ENCODE measurements at places on chromosomes 12 and 14.

DNA sequence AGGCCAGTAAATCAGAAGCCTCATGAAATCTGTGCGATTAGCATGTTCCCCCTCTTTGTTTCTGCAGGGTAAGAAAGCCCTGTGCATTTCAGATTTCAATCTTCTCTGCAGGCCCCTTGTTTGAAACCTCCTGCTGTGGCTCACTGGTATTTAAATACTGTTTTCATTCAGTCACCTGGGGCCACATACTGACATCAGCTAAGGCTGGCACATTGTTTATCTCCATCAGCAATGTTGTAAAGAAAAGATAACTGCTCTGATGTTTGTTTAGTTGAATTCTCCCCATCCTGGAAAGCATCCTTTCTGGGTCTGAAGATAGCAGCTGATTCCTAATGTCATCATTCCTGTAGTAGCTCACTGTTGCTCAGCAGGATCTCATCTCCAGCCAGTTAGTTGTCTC lies 554.9 kb downstream of the NRXN3 start:
- DNase-seq, result no peak

- DNase-seq, result no peak
Observed at GRCh38 chr12:121190523-121191031, 19.4 kb upstream of the P2RX4 start.

DNA sequence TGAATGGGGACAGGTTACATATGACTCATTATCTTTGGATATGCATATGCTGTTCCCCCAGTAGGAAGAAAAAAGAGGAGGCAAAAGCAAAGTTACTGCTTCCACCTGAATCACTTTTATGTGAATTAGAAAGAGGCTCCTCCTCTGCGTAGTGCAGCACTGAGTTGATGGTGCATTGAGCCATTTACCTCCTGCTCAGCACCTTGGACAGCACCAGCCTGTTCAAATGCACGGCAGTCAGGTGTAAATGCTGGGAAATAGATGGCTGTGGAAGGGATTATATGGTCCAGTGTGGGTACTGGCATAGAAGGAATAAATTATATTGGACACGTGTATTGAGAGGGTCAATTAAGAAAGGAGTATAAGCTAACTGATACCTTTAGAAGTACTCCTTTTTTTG lies 541.9 kb upstream of the SEL1L start:
- DNase-seq, result no peak

DNA sequence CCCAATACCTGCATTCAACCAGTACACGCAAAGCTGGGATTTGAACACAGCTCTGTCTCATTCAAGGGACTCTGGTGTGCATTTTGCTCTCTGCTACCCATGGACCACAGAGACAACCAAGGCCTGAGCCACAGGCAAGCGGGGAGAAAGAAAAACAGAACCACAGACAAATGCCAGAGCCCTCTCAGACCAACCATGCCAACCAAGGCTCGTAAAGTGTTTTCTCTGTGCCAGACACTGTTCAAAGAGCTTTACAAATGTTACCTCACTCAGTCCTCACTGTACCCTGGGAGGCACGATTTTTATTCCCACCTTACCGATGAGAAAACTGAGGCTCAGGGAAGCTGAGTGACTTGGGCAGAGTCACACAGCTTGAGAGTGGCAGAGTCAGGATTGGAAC lies 32.4 kb upstream of the EML1 start:
- no peak for DNase-seq

DNA sequence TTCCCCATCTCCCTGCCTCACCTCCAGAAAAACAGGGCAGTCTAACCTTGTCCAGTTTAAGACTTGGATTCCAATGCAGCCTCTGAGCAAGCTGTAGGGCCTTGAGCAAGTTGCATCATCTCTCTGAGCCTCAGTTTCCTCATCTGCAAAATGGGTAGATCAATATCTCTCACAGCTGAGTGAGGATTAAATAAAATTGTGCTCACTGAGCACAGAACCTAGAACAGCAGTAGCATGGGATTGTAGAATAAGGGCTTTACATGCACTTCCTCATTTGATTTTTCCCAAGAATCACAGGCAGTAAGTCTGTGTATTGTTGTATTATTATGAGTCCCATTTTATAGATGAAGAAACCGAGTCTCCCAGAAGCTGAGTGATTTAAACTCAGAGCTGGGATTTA lies 2.0 kb downstream of the DTX1 start:
- no peak for DNase-seq

DNA sequence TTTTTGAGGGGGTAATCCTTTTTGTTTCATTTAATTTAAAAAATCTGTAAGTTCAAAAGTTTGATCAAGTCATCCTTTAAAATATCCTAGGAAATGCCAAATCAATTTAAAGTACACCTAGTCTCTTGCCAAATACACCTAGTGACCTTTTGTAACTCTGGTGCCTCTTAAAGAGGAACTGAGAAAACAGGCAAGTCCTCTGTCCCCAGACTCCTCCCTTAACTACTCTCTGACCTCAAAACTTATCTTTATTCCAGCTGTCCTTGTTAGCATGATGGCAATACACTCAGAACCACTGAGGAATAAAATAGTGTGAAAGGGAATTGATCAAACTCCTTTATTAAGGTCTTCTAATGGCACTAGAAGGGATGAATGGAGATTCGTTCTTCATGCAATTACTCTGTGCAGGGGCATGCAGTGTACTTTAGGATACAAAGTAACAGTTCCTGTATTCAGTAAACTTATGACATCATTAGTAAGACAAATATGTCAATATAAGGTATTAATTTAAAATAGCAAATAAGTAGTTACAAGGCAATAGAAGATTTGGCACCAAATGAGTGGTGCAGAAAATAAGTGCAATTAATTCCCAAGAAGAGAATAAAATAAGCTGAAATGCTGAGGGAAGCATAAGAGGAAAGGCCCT lies 3.3 kb downstream of the FAR2 start:
- DNase-seq, result no peak

- no peak for DNase-seq
Observed at GRCh38 chr12:48122065-48122834, 3.1 kb downstream of the PFKM start.

- DNase-seq, result no peak
Observed at GRCh38 chr12:129363041-129363440, 509.8 kb downstream of the GLT1D1 start.

- no peak for DNase-seq
Observed at GRCh38 chr14:88937706-88938105, 113.3 kb downstream of the TTC8 start.

GRCh38 chr12:120925740-120926563 lies 21.8 kb upstream of the SPPL3 start:
- no peak for DNase-seq

- no peak for DNase-seq
Observed at GRCh38 chr12:108606492-108606891, 8.6 kb upstream of the TMEM119 start.

Measured in stimulated activated naive CD4-positive, alpha-beta T cell (primary cell).